ENCODE measurements at places on chromosomes 2 and 18.
A peak's percentile ranks its signal among the peaks of the same experiment; 100 is the strongest.

- DNase-seq, result peak; percentile 60
Measured at GRCh38 chr18:28960146-28960545, 783.2 kb upstream of the CDH2 start.

GRCh38 chr18:80046011-80046410 lies 11.8 kb downstream of the RBFA start:
- DNase-seq, result no peak

DNA sequence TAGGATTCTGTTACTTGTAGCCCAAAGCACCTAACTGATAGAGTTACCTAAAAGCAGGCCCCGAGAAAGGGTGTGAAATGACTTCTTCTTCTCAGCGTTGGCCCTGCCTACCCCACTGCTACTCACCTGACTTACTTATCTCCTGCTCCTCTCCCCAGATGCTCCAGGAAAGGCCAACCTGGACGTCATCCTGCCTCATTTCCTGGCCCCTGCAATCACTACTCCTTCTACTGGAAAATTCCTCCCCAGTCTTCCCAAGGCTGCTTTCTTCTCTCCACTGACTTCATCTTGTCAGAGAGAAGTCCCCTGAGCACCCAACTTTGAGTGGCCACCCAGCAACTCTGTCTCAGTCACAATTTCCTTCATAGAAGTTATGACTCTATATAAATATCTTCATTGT lies 63.4 kb upstream of the KLF7 start:
- DNase-seq, result no peak

DNA sequence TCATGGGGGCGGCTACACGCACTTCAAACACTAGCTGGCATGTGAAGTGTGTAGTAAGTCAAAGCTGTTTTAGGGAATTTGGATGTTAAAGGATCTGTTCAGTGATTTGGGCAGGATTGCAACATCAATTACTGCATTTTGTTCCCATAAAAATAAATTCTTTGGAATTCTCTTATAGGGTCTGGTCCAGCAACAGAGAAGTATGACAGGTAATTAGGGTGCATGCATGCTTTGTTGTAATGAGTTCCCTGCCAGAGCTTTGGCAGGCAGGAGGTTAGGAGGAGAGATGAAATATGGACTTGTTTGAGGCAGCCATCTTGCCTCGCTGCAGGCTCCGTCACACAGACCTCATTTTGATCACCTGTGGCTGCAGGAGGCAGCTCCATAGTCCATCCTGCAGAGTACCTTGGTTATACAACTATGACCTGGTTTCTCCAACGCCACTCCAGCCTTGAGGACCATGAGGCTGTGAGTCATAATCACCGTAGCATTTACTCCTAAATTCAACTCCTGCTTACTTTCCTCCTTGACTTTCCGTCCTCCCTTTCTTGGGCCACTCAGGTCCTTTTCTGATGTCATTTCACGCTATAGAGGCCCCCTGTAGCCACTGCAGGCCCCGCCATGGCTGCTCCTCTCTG lies 26.5 kb upstream of the EML4 start:
- peak; percentile 57 for DNase-seq

- peak; percentile 73 for DNase-seq
Measured at GRCh38 chr2:52918551-52918950, 849.1 kb upstream of the CHAC2 start.

DNA sequence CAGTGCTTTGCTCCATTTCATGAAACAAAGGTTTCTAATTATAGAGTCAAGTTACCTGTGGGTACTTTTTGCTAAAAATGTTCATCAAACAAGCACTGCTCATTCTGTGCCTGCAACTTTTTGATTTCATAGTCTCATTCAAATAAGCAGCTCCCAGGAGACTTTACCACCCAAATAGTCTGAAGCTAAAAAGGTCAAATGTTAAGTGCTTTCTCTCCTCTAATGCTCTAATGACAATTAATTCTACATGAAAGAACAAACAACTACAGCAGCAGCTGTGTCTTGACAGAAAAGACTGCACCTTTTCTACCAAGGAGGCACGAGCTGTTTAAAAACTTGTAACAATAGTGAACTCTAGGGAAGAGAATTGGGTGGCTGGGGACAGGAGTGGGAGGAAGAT lies 65.3 kb downstream of the CCDC93 start:
- no peak for DNase-seq

GRCh38 chr2:187365315-187365714 lies 82.7 kb downstream of the CALCRL start:
- DNase-seq, result no peak

Data from fibroblast of mammary gland (primary cell).